Central memory CD4-positive, alpha-beta T cell (primary cell): ENCODE measurements at places on chromosomes 2 and 18.
A peak's percentile ranks its signal among the peaks of the same experiment; 100 is the strongest.

DNA sequence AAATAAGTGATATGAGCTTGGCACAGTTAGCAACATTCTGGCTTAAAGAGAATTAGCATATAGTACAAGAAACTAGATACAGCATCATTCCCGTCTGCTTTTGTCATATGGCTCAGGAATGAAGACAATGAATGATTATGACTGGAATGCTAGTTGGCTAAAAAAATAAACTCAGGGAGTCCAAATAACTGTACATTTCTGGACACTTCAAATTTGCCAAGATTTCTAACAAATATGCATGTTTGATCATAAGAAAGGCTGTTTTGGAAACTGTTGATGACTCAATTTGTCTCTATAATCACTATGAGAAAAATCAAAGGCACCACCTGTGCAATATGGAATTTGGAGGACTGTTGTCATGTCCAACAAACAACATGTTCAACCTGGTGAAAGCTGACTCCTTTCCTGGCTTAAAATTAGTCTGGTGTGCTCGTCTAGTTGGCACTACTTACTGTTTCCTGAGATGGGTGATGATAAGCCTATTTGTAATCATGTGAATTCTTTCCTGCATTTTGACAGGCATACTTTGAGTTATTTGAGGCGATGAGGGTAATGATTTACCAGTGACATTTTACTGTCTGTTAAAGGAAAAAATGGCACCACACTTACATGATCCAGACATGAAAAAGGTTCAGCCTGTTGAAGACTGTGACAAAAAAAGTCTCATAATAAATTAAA lies 133.9 kb upstream of the CDH20 start:
- no peak for DNase-seq

DNA sequence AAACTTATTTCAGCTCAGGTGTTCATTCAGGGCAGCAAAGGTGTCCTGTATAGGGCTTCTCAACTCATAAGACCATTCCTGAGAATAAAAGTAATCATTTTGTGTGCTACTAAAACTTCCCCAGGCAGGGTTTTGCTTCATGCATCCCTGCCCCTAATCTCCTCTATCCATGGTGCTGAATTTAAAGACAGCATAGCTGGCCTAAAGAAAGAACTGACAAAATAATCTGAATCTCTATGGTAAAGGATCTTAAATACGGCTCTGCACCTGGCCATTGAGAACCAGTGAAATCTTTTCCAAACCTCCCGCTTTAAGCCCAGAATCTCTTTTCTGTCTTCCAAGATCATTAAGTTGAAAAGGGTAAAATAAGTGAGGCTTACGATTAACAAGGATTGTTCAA lies 292.1 kb upstream of the KLHL29 start:
- no peak for DNase-seq

DNA sequence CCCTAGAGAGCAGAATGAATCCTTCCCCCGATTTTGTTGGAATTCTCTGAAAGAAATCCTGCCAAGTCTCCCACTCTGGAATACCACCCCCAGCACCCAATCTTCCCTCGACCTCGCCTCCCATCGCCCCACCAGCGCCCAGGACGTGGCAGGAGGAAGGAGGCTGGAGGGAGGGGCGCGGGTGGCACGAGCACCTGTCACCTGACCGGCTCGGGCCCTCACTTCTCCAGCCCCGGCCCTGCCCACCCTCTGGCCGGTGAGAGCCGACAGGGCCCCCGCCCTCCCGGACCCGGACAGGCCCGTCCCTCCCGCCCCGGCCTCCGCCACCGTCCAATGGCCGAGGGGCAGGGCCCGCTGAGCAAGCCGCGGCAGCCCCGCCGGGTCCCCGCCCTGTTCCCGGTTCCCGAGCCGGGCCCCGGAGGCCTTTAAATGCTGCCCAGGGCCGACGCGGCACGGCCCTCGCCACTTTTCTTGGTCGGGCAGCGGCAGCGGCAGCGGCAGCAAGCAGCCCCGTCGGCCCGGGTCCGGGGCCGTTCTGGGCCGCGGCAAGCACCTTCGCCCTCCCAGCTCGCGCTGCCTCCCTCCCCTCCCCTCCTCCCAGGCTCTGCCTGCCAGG lies at the start of gene LGALSL:
TSS of gene LGALSL (plus strand) at position 393 of the 616 bp plus-strand sequence. CDS start 384 bp downstream, outside the sequence.
- DNase-seq = peak; percentile 21

DNA sequence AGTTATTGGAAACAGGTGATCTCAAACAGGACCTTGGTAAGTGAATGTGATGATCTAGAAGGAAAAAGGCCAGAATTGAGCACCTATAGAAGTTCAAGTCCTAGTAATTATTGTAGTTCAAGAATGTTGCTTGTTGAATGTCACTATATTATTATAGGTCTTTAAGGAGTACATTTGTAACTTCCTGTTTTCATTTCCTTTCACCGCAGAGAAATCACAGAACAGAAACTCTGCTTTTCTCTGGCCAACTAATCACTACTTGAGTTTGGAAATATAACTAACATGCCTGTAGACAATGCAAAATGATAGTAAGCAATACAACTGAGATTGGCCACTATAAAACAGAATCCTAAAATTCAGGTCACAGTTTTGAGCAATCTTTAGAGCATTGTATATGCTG lies 61.8 kb upstream of the EFEMP1 start:
- no peak for DNase-seq

DNA sequence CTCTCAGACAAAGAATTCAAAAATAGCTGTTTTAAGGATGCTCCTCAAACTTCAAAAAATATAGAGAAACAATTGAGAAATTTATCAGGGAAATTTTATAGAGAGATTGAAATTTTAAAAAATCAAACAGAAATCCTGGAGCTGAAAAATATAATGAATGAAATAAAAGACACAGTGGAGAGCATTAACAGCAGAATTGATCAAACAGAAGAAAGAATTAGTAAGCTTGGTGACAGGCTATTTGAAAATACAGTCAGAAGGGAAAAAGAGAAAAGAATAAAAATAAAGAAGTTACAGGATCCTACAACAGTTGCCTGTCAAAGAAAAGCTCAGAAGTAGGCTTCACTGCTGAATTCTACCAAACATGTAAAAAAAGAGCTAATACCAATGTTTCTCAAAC lies 293.8 kb upstream of the VWC2L start:
- no peak for DNase-seq

DNA sequence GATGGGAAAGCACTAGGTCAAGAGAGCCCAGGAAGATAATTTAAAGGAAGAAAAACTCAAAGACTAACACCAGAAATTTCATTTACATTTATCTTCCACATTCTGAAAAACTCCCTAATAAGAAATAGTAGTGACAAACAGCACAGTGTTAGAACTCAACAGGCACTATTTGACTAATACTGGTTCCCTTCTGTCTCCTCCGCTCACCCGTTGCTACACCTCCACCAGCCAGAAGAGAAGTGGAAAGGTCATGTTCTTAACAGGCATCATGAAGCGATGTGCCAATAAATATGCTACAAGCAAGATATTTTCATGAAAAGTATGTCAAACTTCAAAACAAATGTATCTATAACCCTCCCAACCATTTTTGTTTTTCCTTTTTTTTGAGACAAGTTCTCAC lies 5.7 kb downstream of the ROCK1 start:
- DNase-seq = no peak

- no peak for DNase-seq
These were observed 182.3 kb downstream of the FAM210A start for GRCh38 chr18:13543811-13544732.

DNA sequence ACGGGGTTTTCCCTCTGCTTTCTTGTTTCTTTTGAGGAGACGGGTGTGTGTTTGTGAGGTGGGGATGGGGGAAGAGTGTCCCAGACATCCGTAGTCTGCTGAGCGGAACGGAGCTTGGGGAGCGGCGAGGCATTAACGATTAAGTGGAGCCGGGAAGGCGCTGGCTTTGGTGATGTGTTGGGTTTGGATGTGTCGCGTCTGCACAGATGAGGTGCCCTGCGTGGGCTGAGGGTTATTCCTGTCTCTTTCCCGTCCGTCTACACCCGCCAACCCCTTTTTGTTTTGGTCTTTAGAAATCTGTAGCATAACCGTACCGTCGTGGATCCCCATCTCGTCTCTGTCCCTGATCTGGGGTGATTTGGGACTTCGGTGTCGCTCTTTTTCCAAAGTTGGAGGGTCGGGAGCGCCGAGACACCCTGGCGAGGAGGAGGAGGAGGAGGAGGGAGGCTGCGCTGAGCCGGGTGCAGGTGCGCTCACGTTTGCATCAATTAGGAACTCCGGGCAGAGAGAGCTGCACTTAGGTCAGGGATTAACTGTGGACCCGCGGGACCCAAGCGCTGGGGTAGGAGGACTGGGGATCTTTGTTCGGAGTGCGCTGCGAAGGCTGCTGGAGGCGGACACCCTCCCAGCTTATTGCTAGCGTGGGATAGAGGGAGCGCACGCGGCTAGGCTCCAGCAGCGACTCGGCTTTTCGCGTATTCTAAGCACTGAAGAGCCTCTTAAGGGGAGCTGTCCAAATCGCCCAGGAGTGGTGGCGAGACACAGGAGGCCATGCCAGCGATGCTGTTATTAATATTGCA lies 720.3 kb downstream of the DPP10 start:
- DNase-seq = no peak

DNA sequence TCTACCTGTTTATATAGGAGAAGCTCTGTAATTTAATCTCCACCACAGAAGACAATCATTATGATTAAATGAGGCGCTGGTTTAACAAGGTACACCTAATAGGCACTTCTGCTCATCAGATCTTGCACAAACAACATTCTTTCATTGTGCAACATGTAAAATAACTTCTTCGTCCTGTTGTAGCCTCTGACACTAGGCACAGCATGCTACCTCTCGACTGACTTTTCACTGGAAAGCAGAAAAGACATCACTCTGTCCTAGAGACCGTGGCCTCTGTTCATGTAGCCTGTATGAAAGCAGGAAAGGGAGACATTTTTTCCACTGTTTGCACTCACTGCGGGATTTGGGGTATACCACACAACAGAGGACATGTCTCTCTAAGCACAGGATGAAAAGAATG lies 316.5 kb downstream of the IRS1 start:
- DNase-seq = no peak
